Effector memory CD4-positive, alpha-beta T cell (primary cell): ENCODE measurements at places on chromosomes 11 and 22.

DNA sequence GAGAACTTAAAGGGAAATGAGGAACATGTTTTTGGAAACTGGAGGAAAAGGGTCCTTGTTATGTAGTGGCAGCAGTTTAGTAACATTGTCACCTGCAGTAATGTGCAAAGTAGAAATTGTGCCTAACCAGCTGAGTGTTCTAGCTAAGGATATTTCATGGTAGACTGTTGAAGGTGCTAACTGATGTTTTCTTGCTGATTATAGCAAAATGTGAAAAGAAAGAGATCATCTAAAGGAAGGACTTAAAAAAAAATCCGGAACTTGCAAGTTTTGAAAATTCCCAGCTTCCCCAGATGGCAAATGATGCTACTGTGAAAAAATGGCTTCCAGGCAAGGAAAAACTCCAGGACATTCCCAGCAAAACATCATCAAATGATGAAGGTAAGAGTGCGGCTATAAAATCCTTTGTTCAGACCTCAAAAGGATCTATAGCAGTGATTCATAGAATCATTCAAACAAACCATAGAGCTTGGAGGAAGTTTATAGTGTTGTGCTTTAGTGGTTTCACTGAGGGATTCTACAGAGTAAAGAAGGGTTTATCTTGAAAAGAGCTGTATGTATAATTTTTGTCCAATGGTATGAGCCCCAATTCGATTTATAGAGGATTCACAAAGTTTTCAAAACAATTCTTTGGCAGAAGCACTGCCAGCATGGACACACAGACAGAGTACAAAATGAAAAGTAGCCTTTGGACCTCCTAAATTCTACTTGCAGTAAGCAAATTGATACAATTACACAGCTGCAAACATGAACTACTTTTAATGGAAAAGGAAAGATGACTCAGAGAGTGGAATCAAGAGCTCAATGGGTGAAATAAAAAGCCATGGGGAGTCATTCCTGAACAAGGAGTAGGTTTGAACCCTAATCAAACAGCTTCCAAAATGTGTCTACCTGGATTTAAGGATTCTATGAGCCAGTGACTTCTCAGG is 4.3 kb upstream of the TRIM44 start:
- DNase-seq: no peak

DNA sequence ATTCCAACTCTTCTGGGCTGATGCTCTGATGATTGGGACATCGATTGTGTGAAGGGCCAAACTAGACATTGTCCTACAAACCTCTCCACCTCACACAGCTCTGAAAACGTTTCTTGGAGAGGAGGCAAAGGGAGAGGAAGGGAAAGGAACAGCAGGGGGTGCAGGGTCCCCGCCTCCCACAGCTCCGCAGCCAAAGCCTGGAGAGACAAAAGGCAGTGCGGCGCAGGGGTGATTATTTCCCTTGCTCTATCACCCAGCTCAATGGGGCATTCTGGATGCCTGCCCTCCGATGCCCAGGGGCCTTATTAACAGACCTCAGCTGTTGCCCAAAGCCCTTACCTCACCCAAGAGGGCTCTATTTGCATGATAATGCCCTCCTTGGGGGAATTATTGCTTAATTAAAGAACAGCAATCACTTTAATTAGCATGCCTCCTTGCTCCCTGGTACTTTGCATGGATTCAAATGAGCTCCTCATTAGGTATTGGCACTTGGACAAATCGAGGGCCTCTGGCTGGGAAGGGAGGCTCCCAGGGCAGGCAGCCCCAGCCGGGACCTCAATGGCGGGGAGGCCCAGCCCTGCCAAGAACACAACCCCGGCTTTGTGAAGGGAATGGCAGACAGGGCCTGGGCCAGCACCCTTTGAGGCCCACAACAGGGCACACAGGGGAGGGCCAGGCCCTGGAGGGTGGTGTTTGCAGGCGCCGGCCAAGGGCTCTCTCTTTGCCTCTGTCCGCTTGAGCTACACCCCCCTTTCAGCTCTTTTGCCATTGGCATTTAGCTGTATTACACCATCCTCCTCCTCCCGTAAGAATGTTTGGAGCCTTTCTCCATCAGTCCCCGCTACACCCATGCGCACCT is 19.8 kb upstream of the CDON start:
- no peak for DNase-seq

GRCh38 chr11:58576887-58577471 is 1.3 kb upstream of the LPXN start:
- no peak for DNase-seq

DNA sequence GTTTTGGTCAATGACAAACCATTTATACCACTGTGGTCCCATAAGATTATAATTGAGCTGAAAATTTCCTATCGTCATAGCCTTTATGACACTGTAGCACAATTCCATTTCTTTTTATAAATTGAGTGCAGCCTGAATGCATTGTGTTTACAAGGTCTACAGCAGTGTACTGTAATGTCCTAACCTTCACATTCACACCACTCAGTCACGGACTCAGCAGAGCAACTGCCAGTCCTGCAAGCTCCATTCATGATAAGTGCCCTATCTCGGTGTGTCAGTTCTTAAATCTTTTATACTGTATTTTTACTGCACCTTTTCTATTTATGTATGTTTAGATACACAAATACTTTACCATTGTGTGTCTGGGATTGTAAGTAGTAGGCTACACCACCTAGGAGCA is 55.2 kb upstream of the SLC25A18 start:
- no peak for DNase-seq

GRCh38 chr11:64544616-64545296 is 46.3 kb upstream of the SLC22A12 start:
- no peak for DNase-seq

DNA sequence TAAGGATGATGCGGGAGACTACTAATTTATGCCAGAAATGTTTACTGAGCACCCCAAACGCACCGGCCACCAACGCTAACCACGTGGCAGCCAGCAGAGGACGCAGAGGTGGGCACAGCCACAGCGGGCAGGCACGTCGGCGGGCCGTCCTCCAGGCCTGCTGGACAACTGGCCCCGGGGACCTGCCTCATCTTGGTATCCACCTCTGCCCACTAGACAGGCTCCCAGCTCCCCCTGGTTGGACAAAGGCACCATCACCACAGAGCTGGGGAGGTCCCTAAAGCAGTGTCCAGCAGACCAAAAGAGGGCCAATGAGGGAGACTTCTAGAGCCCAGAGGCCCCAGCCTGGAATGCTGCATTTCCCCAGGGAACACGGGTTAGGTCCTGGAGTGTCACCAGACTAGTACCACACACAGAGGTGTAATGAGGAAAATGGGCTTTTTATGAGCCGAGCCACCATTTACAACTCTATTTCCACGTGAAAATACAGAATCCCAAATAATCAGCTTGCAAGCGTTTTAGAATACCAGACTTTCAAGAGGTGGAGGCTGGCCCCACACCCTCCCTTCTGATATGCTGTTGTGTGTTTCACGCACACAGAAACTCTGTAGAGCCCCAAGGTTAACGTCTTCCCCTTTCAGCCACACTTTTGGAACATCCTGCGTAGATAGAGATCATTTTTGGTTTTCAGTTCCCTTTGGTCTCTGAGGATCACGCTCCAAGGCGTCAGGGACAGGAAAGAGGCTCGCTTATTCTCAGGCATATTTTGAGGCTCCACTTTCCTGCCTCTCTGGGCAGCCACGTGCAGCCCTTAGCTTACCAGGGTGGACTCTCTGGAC is 23.7 kb upstream of the BID start:
- no peak for DNase-seq

DNA sequence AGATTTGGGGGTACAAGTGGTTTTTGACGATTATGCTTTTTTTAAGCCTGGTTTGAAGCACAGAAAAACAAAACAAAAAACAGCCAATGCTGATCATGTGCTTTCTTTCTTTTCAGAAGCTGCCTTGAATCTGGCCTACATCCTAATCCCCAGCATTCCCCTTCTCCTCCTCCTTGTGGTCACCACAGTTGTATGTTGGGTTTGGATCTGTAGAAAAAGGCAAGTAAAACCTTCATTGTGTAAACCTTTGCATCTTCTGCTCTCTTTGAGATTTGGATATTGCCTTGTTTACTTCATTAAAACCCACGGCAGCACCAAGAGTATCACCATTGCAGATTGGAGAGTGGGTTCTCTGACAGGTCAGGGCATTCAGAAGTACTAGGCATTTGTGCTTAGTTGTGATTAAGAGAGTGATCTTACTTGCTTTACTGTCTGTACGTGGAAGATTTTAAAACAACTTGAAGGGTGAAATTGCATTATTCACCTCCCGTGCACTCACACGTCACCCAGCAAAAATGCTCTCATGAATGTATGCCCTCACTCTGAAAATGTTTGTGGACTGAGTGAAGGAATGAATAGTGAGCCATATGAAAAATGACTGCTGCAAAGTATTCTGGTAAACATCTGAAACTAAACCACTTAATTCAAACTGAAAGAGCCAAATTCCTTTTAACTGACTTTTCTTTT is 17.0 kb downstream of the LAYN start:
- no peak for DNase-seq

- no peak for DNase-seq
Measured at GRCh38 chr11:8636127-8636526, 42.1 kb upstream of the STK33 start.

DNA sequence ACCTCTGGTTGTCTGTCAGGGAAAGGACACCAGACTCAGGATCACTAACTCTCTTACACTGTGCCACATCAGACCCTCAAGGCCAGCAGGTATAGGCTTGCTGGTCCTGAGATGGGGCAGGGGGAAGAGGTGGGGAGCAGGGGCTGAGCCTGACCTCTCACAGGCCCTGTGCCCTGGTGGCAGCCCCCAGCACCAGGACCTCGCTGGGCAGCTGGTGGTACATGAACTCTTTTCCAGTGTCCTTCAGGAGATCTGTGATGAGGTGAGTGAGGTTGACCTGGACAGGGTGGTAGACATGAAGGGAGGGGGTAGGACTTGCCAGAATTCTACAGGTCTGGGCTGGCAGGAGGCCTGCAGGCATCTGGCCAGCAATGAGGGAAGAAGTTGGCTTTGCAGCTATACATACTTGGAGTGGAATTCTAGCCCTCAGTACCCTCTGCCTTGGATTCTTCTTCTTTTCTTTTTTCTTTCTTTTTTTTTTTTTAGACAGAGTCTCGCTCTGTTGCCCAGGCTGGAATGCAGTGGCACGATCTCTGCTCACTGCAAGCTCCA is 1.4 kb downstream of the NUDT22 start:
- DNase-seq: no peak

DNA sequence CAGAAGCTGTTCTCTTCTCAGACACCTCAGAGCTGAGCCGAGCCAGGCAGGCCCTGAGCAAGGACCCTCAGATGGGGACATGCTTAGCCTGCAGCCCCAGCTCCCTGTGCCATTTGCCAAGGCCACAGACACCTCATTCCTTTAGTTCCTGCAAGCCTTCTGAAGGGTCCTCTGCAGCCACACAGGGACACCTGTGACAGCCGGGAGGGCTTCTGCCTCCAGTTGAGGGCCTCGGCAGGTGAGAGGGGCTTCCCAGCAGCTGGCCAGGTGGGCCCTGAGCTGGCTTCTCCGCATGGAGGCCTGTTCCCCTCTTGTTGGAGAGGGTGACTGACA is 18.2 kb downstream of the INCENP start:
- no peak for DNase-seq

- DNase-seq: no peak
Measured at GRCh38 chr11:82823647-82824619, 76.3 kb downstream of the PRCP start.

- DNase-seq: no peak
Measured at GRCh38 chr11:115642660-115643059, 138.4 kb upstream of the CADM1 start.

DNA sequence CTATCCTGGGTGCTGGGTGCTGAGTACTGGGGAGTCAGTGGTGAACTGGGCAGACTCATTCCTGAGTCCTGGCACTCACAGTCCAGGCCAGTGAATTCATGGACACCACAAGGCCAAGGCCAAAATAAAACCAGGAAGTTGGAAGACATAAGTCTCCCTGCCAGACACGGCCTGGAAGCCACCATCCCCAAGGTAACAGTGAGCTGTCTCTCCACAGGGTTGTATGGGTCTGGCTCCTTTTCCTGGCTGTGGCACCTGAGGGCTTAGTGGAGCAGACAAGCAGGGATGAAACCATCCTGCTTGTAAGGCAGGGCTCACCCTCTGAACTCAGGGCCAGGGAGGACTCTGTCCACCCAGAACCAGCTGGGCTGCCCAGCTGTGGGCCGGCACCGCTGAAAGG is 54.7 kb upstream of the ALX4 start:
- DNase-seq: no peak

DNA sequence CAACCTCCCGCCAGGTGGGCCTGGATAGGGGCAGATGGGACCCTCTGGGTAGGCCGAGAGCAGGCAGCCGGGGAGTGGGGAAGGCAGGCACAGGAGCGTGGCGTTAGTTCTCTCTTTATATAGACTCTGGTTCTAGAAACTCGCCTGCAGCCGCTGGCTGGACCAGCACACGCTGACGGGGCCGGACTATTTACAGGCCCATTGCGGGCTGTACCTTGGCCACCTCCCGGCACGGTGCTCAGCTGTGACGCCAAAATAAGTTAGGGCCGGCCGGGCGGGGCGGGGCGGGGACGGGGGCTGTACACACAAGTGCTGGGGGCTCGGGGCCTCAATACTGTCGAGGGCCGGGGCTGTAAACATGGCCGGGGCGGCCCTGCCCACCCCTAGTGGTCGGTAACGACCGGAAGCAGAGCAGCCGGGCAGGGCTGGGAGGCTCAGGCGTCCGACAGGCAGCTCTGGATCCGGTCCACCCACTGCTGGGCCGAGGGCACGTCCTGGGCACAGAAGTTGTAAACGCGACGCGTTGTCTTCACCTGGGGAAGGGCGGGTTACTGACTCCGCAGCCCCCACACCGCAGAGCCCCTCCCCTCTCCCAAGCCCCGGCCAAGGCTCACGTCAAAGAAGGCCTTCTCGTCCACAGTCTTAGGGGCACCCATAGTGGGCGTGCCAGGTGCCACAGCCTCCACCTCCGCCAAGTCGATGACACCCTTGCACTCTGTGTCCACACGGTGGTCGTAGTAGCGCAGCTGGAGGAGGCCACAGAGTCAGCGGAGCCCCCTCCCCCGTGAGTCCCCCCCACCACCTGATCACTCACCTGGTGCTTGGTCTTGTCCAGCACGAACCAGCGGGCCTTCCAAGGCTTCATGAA is 27.9 kb downstream of the SBF1 start:
- no peak for DNase-seq

DNA sequence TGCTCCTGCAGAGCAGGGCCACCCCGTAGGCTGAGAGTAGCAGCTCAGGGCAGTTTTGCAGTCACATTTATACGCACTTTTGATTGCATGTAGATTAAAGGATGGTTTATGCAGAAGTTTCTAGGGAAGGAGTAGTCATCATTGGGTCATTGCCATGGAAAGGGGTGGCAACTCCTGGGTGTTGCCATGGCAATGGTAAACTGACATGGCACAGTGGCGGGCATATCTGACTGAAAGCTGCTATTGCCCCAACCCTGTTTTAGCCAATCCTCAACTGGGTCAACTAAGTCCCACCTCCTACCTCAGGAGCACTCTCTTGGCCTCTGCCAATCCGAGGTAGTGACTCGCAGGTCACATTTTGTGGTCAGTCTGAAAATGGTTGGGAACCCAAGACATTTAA is 2.4 kb upstream of the ARSA start:
- DNase-seq: no peak

GRCh38 chr11:31026315-31026714 is 343.2 kb downstream of the DCDC1 start:
- DNase-seq: no peak

GRCh38 chr11:77094841-77095365 is 7.7 kb upstream of the OMP start:
- DNase-seq: no peak

GRCh38 chr22:49324527-49325491 is 502.9 kb downstream of the BRD1 start:
- DNase-seq: no peak

- DNase-seq: no peak
Measured at GRCh38 chr22:39363751-39364515, 14.1 kb downstream of the SYNGR1 start.
